ENCODE measurements at places on chromosomes 4 and X. TPM values are rescaled to one million over a fixed set of nuclear protein-coding genes. Genes with fewer than 3 reads are reported as not detected.

- DNase-seq = no peak
Measured at GRCh38 chr4:175560604-175561003, 251.5 kb downstream of the GPM6A start.

Gene NWD2
- under 0.01 TPM for polyA plus RNA-seq

Gene CT45A5
- not detected for polyA plus RNA-seq

GRCh38 chr4:173590697-173591096, 60.7 kb upstream of the HAND2 start:
- DNase-seq = no peak

DNA sequence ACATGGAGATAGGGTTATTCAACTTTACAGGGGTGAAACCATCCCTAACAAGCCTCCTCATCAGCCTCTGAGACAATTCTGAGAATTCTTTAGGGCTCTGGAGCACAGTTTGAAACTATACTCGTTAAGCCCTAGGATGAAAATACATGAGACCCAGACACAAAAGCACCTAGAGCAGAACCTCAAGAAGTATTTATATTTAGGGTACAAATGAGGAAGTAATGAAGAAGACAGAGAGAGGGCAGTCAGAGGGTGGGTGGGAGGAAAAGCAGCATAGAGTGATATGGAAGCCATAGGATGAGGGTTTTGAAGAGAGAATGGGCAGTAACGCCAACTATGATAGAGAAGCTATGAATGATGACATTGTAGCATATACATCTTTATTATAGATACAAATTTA, 250.3 kb downstream of the DCLK2 start:
- DNase-seq = no peak

GRCh38 chr4:152245680-152246079, 290.2 kb downstream of the FBXW7 start:
- DNase-seq = no peak

Gene IL2RG
- 39.1 TPM for polyA plus RNA-seq

DNA sequence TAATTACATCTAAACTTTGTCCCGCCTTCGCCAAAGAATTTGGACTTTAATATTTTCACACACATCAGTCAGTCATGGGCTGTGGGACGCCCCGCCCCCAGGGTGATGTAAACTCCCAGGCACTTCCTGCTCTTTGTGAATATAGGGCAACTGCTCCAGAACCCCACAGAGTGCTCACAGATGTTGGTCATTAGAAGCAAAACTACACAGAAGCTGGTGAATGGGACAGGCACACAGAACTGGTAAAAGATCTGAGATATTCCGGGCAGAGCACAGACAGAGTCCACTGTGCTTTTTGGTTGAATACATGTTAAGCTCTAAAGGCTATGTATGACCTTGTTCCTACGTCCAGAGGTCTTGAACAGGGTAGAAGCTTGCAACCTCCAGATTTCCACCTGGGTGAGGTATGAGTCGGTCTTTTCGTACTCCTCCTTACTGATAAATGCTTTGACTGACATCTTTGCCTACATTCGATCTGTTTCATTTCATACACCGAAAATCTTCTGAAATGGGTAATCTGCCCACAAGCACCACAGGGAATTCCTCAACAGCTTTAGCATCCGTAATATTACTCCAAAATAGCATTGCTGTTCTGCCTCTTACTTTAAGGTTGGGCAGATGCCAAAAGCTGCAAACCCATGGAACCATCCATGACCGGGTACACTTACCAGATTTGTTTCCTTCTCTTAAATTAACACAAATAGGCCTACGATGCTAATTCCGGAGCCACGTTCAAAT, 144.6 kb downstream of the AMELX start:
- DNase-seq = no peak

GRCh38 chrX:42519666-42520231, 258.2 kb downstream of the PPP1R2C start:
- no peak for DNase-seq

GRCh38 chr4:948936-949300, 16.7 kb downstream of the TMEM175 start:
- peak; percentile 41 for DNase-seq

DNA sequence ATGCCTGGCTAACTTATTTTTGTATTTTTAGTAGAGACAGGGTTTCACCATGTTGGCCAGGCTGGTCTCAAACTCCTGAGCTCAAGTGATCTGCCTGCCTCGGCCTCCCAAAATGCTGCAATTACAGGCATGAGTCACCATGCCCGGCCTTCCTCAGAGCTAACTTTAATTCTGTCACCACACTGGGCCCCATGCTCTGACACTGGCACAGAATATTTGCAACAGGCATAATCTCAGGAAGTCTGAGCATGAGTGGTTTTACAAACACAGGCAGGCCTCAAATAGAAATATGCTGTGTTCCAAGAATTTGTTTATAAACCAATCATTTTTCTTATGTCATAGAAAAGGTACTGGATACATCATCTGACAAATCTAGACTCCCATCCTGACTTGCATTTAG, 32.7 kb upstream of the FAM9C start:
- no peak for DNase-seq

Gene SMR3A
- not detected for polyA plus RNA-seq

Gene CCNG2
- polyA plus RNA-seq = 49.9 TPM

All from sigmoid colon (tissue), 7 donors.